Left ventricle myocardium superior (tissue), 1 donor: ENCODE measurements at places on chromosomes 6 and 20. TPM values are rescaled to one million over a fixed set of nuclear protein-coding genes. Genes with fewer than 3 reads are reported as not detected.

GRCh38 chr6:166904101-166904746, 52.1 kb downstream of the RNASET2 start:
- no peak for DNase-seq

GRCh38 chr6:107066697-107067659, 39.0 kb downstream of the MTRES1 start:
- DNase-seq = no peak

The SLC22A2 gene
- total RNA-seq = not detected

DNA sequence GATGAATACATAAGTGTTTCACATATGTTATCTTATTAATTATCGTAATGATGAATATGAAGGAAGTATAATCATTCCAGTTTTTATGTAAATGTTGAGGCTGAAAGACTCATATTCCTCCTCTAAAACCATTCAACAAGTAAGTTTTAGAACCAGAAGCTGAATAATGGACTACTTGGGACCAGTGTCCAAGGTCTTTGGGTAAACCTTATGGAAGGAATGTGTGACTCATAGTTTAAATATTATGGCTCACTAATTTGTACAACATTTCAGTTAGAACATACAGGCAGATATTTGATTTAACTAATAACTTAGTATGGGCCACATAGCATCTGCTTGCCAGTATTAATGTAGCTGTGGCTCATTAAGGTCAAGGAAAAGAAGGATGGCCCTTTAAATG, 209.6 kb downstream of the TFAP2B start:
- DNase-seq = no peak
